ENCODE measurements at places on chromosomes 11 and 22. TPM values are rescaled to one million over a fixed set of nuclear protein-coding genes. Genes with fewer than 3 reads are reported as not detected.

NAV2 gene
- 12.6 TPM for total RNA-seq

ALDH3B1 gene
- 25.6 TPM for total RNA-seq

FOLR3 gene
- 3.4 TPM for total RNA-seq

RFPL2 gene
- total RNA-seq, result not detected

KRTAP5-8 gene
- total RNA-seq, result not detected

GPHA2 gene
- not detected for total RNA-seq

CDON gene
- 55.9 TPM for total RNA-seq

ROBO4 gene
- 1.2 TPM for total RNA-seq

MMP13 gene
- not detected for total RNA-seq

TRIM5 gene
- total RNA-seq, result 41.6 TPM

UPK2 gene
- not detected for total RNA-seq

METTL15 gene
- 23.1 TPM for total RNA-seq

RTN3 gene
- total RNA-seq, result 83.3 TPM

OR10A2 gene
- not detected for total RNA-seq

ACTN3 gene
- total RNA-seq, result not detected

TMEM223 gene
- total RNA-seq, result 13.3 TPM

OSM gene
- not detected for total RNA-seq

P2RX6 gene
- total RNA-seq, result 20.8 TPM

ST13 gene
- 225 TPM for total RNA-seq

OR52I1 gene
- not detected for total RNA-seq

All from smooth muscle cell of the pulmonary artery (primary cell).